ENCODE measurements at places on chromosomes 12 and 14.

DNA sequence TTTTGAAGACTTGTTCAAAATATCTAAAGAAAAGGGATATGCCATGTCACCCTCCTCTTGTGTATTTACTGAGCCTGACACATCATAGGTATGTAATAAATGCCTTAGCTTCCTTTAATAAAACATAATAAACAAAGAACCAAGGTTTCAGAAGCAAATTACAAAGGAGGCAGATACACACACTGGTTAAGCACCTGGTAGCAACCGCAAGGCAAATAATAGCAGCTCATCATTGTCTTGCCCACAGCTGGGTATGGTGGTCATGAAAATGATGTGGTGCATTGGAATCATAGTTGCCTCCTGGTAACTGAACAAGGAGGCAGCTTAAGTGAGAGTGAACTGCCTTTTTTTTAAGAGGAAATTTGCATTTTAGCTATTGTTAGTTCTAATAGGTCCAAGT is 39.0 kb downstream of the PAX9 start:
- no peak for DNase-seq

- DNase-seq = no peak
These were observed 18.5 kb upstream of the ANO2 start for GRCh38 chr12:5963515-5963914.

GRCh38 chr12:6627616-6628015 is 8.1 kb downstream of the LPAR5 start:
- no peak for DNase-seq

DNA sequence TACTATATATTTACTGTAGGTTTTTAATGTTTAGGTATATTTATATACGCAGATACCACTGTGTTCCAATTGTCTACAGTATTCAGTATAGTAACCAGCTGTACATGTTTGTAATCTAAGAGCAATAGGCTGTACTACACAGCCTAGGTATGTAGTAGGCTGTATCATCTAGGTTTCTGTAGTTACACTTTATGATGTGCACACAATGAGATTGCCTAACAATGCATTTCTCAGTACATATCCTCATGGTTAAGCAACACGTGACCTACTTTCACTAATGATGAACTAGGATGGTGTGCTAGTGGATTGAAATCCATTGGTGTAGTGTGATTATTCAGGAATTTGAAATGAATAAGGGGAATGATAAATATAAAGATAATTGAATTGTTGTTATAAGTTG is 77.7 kb downstream of the ETNK1 start:
- DNase-seq = no peak

DNA sequence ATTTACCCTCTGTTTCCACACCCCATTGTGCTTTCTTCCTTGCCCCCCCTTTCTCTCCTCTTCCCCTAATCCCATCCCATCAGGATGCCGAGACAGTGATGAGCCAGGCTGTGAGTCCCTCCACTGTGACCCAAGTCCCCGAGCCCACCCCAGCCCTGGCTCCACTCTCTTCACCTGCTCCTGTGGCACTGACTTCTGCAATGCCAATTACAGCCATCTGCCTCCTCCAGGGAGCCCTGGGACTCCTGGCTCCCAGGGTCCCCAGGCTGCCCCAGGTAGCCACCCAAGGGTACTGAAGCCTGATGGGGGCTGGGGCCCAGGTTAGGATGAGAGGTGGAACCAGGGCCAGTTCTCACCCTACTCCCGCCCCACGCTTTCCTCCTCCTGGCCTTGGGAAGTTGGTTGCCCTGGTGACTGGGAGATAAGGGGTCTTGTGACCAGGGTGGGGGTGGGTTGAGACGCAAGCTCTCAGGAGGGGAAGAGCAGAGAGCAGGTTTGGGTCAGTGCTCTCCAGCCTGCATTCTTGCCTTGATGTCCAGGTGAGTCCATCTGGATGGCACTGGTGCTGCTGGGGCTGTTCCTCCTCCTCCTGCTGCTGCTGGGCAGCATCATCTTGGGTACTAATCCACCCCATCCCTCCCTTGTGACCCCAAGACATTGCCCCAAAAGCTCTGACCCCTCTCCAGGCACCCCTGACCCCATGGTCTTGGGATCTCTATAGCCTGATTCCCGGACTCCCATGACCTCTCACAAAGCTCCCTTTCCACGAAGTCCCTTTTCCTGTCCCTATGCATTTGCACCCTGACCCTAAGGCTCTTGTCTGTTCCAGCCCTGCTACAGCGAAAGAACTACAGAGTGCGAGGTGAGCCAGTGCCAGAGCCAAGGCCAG is 1.2 kb downstream of the AMHR2 start:
- DNase-seq = no peak

GRCh38 chr14:42002141-42002540 is 395.5 kb downstream of the LRFN5 start:
- DNase-seq = no peak

DNA sequence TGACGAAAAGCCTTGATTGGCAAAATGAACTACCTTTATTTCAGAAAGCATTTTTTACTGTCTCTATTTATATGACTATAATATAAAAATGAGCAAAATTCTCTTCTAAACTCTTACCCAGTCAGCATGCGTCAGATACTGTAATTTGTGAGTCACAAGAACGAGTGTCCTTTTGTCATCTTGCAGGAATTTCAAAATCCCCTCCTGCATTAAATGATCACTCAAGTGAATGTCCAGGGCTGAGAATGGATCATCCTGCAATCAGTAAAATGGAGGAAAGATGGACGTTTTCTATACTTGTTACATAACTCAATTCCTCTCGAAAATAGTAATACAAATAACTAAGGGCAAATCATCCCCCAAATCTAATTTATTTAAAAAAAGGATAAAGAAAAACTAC is 77.7 kb upstream of the KCNJ8 start:
- DNase-seq = no peak

DNA sequence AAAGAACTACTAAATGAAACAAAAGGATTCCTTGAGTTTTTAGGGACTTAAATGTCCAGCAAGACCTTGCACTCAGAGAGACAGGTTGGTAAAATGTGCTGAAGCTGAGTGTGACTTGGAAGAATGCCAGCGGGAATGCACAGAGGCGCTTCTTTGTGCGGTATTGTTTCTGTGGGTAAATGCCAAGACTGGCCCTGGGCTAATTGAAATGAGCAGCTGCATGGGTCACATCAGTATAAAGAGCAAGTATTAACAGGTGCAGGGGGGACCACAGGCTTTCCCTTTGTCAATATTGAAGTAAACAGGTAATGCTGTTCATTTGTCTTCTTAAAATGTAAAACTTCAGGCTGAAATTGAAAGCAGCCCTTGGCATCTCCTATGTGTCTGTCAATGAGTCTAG is 74.3 kb downstream of the LMO3 start:
- DNase-seq = peak; percentile 90

- peak; percentile 96 for DNase-seq
These were observed 2.5 kb downstream of the PGF start for GRCh38 chr14:74952697-74953484.

DNA sequence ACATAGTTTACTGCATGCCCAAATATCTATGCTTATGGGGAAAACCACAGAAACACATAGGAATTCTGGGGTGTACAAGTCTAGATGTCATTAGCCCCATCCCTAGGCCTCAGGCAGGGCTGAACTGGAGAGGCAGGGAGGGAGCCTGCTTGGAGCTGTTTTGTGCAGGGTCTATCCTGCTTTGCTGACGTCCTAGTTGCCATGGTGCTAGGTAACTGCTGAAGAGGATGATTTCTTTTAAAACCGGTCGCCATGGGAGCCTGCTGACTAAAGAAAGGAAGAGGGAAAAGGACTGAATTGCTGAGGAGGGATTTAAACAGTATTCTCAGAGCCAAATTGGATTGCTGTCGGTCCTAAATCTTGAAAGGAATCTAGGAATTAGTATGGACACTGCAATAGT is 10.7 kb downstream of the GPR19 start:
- peak; percentile 82 for DNase-seq

DNA sequence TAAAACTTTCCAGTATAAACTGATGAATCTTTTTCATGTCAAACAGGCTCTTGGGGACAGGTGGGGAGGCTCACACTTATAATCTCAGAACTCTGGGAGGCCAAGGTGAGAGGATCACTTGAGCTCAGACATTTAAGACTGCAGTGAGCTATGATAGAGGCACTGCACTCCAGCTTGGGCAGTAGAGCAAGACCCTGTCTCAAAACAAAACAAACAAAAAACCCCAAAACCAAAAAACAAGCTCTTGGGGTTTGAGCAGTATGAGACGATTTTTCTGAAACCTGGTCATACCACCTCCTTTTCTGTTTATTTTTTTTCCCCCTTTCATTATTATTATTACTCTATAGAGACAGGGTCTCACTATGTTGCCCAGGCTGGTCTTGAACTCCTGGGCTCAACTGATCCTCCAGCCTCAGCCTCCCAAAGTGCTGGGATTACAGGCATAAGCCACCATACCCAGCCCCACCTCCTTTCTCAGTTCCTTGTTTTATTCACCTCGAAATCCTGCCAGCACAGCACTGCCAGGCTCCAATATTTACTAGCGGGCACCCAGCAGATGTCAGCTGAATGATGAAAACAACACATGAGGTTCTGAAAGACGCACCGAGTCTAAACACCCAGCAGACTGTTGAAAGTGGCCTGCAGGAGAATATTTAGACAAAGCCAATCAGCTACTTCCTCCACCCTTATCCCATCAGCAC is 19.5 kb upstream of the CDK17 start:
- no peak for DNase-seq

DNA sequence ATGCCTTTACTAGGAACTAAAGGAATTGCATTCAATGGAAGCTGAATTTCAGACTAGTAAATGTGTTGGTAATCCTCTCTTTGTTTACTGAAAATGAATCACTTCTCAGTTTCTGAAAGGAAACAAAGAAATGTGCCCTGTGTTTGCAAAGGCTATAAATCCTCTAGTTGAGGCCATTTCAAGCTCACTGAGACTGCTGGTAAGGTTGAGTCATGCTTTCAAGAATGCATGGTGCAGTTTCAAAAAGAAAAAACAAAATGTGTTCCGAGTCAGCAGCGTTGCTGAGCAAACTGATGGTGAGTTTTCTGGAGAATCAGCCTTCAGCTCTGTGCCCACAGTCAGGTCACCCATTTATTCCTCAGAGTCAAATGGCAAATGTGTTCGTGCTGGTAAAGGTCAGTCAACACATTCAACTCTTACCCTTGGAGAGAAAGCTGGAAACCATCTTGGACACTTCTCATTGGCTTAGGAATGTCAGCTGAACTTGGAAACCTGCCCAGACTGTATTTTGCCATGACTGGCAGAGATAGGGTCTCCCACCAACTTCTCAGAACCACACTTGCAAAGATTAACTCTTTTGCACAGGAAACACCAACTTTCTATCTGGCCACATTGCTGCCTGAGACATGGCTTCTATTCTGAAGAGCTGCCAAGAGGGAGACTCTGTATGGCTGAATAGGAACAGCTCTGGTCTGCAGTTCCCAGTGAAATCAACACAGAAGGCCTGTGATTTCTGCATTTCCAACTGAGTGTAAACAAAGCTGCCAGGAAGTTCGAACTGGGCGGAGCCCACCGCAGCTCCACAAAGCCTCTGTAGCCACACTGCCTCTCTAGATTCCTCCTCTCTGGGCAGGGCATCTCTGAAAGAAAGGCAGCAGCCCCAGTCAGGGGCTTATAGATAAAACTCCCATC is 484.4 kb downstream of the ATP23 start:
- no peak for DNase-seq

DNA sequence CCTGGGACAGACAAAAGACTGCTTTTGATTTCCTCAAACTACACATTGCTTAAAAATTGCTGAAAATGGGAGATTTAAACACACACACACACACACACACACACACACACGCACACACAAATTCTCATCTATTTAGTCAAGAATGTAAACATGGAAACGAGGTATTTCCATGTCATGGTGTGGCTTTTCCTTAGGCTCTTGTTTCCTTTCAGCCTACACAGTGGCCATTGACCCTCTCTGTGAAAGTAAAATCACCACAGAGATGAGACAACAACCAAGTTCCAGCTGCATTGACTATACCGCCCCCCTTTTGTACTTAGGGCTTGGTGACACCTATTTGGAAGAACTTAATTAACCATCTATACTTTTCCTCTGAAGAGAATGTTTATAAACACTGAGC is 41.9 kb downstream of the TTC8 start:
- DNase-seq = no peak

DNA sequence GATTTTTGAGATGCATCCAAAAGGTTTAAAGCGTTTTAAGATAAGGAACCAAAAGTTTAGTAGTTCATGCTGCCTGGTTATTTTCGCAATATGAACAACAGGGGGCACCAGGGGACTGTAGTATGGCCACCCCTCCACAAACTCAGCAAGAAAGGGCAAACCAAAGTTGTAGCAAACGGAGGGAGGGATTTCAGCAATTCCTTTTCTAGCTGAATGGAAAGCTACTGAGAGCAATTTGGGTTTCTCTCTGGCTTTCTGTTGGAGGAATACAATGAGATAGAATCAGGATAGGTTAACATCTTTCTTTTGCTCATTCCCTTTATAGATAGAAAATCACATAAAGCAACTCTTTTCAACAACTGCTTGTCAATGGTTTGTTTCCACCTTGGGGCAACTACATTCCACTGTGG is 62.5 kb downstream of the DRAM1 start:
- peak; percentile 30 for DNase-seq

- no peak for DNase-seq
These were observed 285.3 kb upstream of the KITLG start for GRCh38 chr12:88865537-88865936.

DNA sequence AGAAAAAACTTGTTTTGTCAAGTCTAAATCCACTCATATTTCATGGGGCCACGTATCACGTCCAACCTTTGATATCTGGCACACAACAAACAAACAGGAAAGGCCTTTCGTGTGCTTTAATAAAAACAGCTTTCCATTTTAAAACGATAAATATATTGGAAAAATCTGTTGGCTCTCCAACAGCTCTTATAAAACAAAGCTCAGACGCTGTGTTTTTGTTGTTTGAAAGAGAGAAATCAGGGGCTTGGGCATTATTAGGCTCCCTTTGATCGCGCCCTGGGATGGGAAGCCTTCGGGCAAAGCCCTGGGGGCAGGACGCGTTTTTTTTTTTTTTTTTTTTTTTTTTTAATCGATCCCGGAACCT is 429 bp upstream of the PLEKHA5 start:
- no peak for DNase-seq

- no peak for DNase-seq
These were observed 133.5 kb downstream of the CPNE8 start for GRCh38 chr12:38771871-38772270.

- DNase-seq = no peak
These were observed 2.8 kb downstream of the P3H3 start for GRCh38 chr12:6830999-6831398.

GRCh38 chr12:12433203-12433731 is 76.4 kb downstream of the BORCS5 start:
- DNase-seq = no peak

- DNase-seq = no peak
These were observed 145.2 kb upstream of the TMCC3 start for GRCh38 chr12:94795520-94795919.

GRCh38 chr14:21255385-21256101 is 13.7 kb downstream of the HNRNPC start:
- DNase-seq = no peak

DNA sequence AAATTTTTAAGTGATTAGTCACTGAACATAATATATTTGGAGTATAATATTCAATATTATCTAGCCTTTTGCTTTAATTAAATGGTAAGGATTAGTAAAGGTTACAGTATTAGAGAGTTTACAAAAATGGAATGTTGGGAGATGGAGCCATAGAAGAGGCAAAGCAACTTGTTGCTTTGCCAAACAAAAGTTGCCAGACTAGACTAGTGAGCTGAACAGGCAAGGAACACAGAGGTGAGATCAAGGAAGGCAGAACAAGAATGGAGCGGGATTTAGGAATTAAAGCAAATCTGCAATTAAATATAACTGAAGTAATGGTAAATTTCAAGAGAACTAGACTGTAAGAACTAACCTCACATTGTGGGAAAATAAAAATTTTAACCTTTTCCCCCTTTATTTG is 5.1 kb downstream of the ARF6 start:
- no peak for DNase-seq

- no peak for DNase-seq
These were observed 166.8 kb upstream of the TBX3 start for GRCh38 chr12:114850661-114851275.

All from DMS79 (cell line).